ENCODE measurements at places on chromosomes 4 and X.

DNA sequence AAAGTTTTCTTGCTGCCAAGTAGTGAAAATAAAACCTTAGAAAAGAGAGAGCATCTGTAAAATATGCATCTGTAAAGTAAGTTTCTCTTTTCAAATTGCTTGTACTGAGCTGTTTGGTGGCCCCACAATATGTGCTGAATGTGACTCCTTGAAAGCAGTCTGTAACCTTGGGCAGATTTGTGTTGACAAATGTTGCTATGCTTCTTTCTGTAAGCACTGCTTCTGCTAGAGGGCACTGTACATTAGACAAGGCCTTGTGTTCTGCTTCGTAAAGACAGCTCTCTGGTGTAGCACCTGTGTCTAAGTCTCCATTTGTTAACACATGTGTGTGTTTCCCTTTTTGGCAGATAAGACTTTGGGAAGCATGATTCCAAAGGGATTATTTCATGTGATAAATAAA lies 56.6 kb upstream of the NRK start:
- DNase-seq: no peak

DNA sequence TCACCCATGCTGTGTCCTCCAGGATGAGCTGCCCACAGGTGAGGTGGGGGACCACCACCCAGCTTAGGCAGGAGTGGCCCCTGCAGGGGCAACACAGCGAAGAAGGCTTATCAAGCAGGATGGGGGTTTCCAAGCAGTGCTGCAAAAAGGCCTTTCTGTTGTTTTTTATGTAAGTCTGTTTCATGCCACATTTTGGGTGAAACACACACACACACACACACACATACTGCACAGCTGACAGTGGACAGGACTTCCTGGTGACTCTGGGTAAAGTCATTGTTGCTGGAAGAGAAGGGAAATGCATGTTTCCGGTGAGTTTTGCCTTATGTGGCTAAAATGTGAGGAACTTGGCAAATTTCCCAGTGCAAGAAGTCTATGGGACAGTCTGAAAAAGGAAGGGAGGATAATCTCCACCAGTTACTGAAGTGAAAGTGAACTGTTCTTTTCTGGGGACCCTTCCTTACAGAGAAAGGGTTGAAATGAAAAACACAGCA lies 119.2 kb downstream of the IRF2 start:
- no peak for DNase-seq

DNA sequence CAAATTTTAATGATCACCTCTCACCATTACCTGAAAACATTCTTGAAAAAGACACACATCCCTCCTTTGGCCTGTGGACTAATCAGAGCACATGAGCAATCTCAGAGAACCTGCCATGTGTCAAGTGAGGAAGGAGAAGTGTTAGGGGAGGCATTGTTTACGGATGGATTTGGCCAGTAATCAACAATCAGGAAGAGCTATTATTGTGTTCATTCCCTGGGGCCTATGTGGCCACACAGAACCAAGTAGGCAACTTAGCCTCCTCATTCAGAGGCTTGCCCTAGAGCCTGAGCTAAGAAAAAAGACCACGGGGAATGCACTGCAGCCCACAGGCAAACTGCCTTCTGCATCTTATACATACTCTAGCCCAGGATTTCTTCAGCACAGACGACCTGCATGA lies 40.6 kb upstream of the DOCK11 start:
- no peak for DNase-seq

GRCh38 chr4:76012388-76012801 lies 5.1 kb upstream of the CXCL9 start:
- no peak for DNase-seq

DNA sequence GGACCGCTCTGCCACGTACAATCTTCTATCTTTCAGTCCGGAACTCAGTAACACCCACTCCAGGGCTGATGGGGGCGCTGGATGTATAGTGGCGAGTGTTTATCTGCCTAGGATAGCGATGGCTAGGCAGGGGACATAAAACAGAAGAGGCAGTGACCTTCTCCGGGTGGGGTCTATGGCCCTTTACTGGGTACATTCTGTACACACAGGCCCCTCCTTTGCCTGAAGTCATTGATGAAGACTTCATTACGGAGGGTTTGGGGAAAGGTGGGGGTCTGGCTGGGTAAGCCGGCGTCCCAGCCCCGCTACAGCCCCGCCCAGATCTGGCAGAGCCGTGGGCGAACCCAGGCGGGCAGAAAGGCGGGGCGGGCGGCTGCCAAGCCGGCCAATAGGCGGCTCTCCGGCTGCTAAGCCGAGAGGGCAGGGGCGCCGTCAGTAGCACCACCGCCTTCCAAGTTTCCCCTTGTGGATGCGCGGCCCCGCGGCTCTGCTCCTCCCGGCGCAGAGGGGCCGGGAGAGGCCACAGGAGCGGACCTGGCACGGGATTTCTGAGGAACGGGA lies at the start of gene CHST7:
Gene CHST7 (plus strand): TSS at position 435 of the 561 bp plus-strand sequence. CDS start 167 bp downstream, outside the sequence.
- DNase-seq: no peak

- no peak for DNase-seq
Measured at GRCh38 chrX:110043506-110043905, 40.6 kb downstream of the TMEM164 start.

DNA sequence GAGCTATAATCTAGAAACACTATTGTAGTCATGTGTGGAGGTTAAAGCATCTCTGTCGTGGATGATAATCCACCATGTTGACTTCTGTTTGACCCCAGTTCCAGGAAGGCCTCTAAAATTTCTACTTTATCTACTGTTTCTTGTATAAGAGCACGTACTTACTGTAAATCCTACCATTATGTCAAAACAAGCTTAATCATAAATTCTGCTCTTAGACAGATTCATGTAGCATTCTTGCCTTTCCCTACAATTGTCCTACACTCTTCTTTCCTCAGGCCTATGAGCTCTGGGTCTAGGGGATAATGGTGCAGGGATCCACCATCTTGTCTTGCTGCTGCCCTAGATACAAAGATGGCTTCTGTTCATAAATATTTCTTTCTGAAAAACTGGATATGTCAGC lies 2594.3 kb downstream of the ARAP2 start:
- no peak for DNase-seq

DNA sequence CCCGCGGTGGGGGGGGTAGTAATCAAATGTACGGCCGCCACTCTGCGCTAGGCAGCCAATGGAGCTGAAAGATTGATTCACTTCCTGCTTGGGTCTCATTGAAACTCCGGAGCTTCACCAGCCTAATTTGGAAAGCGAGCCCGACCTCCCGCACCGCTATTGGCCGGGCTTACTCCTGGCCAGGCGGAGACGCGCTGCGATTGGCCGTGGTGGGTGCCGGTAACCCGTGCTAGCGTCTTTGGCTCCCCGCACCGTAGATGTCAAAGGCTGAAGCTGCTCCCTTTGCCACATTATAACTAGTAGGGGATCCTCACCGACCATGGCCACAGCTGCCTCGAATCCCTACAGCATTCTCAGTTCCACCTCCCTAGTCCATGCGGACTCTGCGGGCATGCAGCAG lies at the start of gene POU3F4:
Gene POU3F4 (plus strand): TSS at position 285 of the 400 bp plus-strand sequence. CDS start 35 bp downstream, at position 320.
- no peak for DNase-seq

DNA sequence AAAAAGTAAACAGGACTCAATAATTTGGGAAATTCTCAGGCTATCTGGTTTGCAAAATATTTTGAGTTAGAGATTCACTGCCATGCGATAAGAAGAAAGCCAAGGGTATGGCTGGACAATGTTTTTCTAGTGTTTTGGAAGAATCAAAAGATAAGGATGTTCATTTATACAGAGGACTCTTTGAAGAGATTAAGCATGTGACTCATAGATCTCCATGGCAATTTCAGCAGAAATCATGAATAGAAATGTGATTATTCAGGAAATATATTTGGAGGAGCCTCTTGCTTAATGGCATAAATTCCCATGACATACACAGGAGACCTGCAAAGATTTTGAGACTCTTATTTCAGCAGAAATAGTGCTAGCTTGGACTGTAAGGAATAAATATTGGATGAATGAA lies 16.7 kb upstream of the FRAS1 start:
- no peak for DNase-seq

DNA sequence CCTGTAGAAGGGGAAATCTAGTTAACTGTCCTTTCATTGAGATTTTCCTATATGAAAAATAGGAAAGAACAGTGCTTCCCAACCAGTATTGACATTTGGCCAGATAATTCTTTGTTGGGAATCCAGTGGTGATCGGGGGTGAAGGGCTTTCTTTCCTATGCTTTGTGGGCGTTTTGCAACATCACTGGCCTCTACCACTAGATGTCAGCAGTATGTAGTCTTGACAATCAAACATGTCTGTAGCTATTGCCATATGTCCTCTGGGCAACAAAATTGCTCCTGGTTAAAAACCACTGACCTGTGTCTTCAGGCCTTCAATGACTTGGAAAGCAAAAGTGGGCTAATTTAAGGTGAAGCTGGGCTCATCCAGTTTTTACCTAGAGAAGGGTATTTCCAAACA lies 658.5 kb downstream of the DACH2 start:
- no peak for DNase-seq

DNA sequence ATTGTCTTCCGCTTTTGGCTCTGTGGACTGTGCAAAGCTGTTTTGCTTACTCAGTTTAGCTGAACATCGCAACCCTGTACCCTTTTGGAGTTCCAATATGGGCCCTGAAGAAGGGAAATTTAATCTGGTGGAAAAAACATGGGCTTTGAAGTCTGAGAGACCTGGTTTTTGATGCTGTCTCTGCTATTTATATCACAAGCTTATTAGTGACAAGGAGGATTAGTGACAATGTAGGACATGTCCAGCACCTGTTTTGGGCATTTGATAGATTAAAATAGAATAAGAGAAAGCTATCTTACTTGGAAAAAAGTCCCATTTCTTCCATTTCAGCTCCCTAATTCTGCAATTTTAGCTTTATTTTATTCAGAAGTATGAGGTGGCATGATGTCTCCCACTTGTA lies 417.3 kb downstream of the SPRY1 start:
- DNase-seq: no peak

GRCh38 chr4:22500128-22500611 lies 15.7 kb downstream of the ADGRA3 start:
- no peak for DNase-seq

DNA sequence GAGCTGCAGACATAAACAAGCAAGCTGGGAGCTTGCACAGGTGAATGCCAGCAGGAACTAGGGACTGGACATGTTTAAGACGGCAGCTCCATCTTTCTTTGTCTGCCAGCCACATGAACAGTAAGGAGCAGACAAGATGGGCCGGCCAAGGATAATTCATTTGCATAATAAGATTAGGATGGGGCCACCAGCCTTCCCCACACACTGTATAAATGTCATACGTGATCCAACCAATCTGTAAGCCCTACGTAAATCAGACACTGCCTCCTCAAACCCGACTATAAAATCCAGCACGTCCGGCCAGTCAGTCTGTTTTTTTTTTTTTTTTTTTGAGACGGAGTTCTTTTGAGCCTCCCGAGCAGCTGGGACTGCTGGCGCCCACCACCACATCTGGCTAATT lies 75.6 kb upstream of the BOD1L1 start:
- DNase-seq: no peak

DNA sequence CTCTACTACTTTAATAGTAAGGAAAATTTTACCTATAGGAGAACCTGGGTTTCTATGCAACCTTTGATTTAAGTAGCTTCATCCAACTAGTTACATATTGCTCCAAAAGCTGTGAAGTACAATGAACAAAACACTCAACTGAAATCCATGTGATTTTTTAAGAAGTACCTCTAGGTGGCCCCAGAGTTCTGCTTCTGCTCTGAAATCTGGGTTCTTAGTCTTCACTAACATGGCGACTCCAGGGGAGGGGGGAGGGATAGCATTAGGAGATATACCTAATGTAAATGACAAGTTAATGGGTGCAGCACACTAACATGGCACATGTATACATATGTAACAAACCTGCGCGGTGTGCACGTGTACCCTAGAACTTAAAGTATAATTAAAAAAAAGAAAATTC lies 73.4 kb upstream of the MAGEB2 start:
- no peak for DNase-seq
